Activated CD4-positive, CD25-positive, alpha-beta regulatory T cell treated with anti-CD3 and anti-CD28 coated beads, Interleukin-2, amount 50 U/mL, for 72 hours (primary cell): ENCODE measurements at places on chromosomes 12 and 14.

DNA sequence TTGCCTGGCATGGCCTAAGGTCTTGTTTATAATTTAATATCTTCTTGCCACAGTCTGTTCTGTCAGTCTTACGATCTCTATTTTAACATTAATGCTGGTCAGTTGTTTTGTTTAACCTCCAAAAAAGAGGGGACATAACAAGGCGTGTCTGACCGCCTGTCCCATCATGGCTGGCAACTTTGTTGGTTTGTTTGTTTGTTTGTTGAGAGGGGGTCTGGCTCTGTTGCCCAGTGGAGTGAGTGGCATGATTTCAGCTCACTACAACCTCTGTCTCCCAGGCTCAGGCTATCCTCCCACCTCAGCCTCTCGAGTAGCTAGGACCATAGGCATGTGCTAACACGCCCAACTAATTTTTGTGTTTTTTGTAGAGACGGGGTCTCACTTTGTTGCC, 36.1 kb upstream of the ITPR2 start:
- DNase-seq: no peak

GRCh38 chr12:115207216-115207915, 523.4 kb upstream of the TBX3 start:
- DNase-seq: no peak

DNA sequence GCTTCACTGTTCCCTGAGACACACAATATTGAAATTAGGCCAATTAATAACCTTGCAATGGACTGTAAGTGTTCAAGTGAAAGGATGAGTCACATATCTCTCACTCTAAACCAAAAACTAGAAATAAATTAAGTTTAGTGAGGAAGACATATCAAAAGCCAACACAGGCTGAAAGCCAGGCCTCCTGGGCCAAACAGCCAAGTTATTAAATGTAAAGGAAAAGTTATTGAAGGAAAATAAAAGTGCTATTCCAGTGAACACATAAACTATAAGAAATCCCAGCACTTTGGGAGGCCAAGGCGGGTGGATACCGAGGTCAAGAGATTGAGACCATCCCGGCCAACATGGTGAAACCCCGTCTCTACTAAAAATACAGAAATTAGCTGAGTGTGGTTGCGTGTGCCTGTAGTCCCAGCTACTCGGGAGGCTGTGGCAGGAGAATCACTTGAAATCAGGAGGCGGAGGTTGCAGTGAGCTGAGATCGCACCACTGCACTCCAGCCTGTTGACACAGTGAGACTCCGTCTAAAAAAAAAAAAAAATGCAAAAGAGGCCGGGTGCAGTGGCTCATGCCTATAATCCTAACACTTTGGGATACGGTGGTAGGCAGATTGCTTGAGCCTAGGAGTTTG, 10.4 kb upstream of the HEATR5A start:
- no peak for DNase-seq

DNA sequence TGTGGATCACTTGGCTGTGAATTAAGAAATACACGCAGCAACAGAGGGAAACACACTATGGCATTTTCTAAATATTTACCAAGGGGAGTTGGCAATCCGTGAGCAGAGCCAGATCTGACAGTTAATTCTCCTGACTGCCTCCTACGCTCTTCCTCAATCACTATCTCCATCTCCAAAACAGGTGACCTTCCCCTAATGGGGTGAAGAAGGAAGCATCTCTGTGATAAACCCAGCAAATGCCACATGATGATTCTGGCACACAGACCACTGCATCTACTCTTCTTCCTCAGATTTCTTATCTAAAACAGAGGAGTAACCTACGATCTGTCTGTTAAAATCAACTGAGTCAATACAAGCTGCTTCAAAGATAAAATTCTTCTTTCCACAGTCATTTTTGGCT, 4.4 kb downstream of the SPTB start:
- DNase-seq: no peak

DNA sequence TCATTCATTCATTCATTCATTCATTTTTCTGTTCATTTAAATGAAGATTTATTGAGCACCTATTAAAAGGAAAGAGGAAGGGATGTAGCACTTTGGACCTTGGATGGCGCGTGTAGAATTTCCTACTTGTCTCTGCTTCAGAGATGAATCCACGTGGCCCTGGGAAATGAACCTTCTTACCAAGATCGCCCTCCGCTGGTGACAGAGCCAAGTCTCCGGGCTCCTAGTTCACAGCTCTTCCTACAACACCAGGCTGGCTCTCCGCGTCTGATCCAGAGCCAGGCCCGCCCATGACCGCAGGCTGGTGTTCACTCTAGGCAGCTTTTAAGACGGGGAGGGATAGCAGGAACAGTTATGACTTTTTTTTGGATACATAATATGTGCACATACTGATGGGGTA, 70.9 kb upstream of the PIWIL1 start:
- DNase-seq: no peak

DNA sequence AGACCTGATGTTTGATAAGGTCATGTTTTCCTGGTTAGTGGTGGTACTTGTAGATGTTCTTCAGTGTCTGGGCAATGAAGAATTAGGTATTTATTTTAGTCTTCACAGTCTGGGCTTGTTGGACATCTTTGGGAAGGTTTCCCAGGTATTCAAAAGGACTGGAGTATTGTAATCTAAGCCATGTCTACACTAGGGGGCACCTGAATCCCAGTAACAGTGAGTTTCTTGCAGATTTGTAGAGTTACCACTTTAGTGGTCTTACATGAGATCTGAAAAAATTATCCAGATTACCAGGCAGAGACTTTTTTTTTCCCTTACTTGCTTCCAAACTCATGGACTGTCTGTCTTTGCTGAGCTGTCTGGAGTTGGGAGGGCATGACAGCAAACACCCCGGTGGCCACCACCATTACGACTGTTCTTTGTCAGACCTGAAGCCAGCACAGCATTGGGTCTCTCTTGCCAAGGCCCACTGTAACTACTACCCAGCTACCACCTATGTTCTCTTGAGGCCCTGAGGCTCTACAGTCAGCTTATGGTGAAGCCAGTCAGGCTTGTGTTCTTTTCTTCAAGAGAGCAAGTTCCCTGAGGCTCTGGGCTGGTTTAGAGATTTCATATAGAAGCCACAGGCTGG, 820.7 kb upstream of the FBXO33 start:
- no peak for DNase-seq

- DNase-seq: no peak
Observed at GRCh38 chr14:74245292-74245691, 6.0 kb downstream of the VSX2 start.

DNA sequence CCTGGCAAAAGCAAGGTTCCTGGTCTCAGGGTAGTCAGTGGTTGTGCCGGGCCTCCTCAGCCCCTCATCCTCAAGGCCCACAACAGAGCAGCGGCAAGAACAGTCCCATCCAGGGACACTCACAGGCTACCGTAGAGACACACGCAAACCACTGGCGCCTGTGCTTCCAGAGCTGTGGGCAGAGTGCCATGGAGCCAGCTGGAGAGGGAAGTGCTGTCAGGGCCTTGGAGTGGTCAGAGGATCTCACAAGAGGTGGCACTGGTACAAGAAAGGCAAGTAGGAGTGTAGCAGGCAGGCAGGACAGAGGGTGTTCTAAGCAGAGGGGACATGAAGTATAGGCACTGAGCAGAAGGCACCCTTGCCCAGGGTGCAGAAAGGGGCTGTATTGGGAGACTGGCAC, 34.6 kb downstream of the ANKRD9 start:
- DNase-seq: no peak

- no peak for DNase-seq
Observed at GRCh38 chr14:103421556-103421955, 36.3 kb downstream of the MARK3 start.

GRCh38 chr12:11543457-11544158, 105.9 kb upstream of the ETV6 start:
- no peak for DNase-seq

- no peak for DNase-seq
Observed at GRCh38 chr12:64835901-64836300, 11.5 kb downstream of the TBC1D30 start.

DNA sequence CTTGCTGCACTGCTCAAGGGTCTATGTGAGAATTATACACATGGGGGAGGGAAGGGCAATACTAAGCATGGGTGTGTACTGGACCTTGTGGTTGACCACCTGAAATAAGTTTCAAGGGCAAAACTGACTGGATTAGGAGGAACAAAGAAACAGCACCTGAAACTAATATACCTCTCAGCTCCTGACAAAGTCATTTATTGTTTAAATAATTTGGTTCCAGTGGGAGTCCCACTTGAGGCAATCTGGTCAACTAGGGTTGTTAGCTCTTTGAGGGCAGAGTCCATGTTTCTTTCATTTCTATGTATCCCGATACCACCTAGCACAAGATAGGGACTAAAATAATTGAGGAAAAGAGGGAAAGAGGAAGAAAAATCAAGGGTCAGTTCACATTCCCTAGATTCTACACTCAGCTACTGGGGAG, 45.5 kb downstream of the STXBP6 start:
- no peak for DNase-seq

DNA sequence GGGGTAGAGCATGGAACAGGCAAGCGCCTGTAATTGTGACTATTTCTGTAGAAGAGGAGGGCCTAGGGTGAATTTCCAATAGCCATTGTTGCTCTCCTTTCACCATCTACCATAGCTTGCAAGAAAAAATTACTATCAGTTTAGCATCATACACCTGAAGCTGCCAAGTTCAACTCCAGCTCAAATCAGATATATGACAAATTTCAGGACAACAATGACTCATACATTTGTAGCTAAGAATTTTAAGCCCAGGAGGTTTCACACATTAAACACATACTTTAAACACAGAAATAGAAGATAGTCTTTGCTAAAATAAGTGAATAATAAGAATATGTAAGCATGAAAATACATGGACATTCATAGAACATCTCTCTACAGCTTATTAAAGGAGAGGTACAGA, 17.6 kb upstream of the G2E3 start:
- DNase-seq: no peak

- DNase-seq: no peak
Observed at GRCh38 chr12:31297572-31298514, 28.1 kb downstream of the SINHCAF start.

DNA sequence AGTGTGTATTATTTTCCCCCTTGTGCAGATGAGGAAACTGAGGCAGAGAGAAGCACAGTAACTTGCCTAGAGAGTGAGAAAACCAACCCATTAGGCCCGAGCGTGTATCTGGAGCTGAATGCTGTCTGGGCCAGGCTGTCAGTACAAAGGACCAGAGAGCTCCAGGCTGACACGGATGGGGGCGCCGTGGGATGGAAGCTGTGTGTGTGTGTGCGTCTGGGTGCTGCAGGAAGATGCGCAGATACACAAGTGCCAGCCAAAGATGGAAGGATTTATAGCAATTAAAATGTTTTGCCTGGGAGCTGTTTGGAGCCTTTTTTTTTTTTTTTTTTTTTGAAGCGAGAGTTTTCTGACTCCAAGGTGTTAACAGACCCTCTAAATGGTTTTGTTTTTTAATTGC, 53.7 kb upstream of the GPATCH2L start:
- no peak for DNase-seq

DNA sequence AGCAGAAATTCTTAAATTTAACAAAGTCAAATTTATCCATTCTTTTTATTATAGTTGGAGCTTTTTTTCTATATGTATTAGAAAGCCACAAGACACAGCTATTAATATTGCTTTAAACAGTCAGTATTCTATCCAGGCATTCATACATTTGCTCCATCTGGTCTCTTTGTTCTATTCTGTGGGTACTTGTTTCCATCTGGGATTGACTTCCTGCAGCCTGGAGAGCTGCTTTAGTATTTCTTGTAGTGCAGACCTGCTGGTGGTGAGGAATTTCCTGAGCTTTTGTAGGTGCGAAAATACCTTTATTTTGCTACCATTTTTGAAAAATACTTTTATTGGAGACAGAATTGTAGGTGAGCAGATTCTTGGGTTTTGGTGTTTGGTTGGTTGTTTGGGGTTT, 29.0 kb downstream of the CCDC60 start:
- no peak for DNase-seq

- no peak for DNase-seq
Observed at GRCh38 chr12:50771409-50771808, 7.5 kb downstream of the ATF1 start.

- no peak for DNase-seq
Observed at GRCh38 chr12:113108308-113108707, 27.3 kb downstream of the RASAL1 start.

DNA sequence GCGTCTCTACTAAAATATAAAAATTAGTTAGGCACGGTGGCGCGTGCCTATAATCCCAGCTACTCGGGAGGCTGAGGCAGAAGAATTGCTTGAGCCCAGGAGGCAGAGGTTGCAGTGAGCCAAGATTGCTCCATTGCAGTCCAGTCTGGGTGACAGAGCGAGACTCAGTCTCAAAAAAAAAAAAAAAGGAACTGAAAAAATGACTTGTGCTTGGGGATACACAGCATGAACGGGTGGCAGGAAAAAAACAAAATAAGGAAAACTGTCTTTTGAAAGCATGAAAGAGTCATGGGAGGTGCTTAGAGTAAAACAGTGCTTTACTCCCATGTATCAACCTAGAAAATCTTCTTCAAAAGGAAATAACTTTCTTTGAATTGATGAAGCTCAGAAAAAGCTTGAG, 80.8 kb downstream of the TMTC1 start:
- DNase-seq: no peak

DNA sequence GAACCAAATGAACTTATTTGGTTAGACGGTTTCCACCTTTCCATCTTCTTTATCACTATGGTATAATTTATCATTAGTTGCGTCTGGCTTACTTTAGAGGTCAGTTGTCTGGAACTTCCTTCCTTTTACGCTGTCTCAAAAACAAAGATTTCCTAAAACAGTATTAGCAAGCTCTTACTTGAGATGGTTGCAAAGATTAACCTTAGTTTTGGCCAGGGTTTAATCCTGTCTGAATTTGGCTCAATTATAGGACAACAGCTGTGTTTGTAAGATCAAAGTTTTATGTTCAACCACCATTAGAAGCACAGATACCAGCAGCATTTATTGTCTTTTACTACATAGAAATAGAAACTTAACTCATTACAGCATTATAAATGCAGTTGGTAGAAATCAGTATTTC, 7.9 kb upstream of the WASHC3 start:
- no peak for DNase-seq

DNA sequence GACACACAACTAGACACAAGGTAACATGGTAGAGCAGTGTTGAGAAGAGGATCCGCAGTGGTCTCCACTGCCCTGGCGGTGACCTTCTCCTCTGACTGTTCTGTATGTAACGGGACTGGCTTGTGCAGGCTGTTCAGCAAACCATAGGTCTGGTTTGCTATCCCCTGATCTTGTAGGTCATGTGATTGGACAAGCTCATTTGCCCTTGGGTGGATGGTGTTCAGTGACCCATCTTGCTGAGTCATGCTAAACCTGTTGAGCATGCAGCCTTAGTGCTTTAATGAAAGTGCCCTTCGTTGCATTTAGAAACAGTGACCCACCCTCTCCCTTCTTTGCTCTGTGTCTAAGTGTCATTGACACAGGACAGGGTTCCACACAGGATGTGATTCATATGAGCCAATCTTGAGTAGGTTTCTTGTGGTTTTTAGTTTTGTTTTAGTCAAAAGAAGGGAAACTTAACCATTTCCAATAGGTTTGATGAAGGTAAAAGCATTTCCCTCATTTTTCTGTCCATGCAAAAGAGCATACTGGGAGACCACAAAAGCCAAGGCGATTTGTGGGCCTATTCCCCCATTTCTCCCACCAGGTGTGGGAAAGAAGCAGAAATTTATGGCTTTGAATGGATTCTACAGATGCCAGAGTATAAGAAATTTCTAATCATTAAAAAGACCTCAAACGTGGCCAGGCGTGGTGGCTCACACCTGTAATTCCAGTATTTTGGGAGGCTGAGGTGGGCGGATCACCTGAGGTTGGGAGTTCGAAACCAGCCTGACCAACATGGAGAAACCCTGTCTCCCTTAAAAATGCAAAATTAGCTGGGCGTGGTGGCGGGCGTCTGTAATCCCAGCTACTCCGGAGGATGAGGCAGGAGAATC, 32.6 kb upstream of the HIF1A start:
- peak; percentile 50 for DNase-seq

- no peak for DNase-seq
Observed at GRCh38 chr12:115956659-115957058, 320.8 kb downstream of the MED13L start.
